Caki2 (cell line): ENCODE measurements at places on chromosomes 12 and 14.

GRCh38 chr14:43914041-43914693 lies 592.9 kb downstream of the FSCB start:
- no peak for DNase-seq

DNA sequence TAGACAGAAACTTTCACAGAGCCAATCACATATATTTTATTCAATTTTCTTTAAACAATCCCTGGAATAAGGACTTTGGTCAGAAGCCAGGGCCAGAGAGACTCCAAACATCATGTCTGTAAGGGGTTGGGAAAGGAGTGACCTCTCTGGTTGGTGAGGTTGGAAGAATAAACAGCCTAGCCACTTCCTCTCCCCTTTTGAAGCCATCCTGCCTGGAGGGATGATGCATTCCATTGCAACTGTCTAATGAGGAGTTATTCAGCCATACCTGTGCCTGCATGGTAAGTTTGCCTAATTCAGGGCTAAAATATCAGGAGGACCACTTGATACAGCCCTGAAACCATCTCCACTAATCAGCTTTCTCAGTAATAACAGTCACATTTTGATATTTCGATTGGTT lies 299.8 kb downstream of the KCNH5 start:
- no peak for DNase-seq

DNA sequence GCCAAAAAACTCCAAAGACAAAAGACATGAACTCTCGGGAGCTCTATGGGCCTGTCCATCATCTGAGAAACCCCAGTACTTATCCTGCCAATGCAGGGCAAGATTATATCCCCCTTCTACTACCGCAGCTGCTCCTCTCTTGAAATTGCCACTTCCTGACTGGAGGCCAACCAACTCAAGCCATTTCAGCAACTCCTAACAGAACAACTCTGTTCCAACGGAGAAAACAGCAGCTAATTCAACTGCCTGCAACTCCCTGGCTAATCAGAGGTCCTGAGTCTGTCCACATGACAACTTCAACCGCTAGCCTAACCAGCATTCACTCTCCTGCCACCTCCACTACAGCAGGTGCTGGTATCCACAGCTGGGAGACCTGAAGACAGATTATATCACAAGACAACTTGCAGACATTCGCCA lies 24.1 kb downstream of the CEP83 start:
- no peak for DNase-seq

DNA sequence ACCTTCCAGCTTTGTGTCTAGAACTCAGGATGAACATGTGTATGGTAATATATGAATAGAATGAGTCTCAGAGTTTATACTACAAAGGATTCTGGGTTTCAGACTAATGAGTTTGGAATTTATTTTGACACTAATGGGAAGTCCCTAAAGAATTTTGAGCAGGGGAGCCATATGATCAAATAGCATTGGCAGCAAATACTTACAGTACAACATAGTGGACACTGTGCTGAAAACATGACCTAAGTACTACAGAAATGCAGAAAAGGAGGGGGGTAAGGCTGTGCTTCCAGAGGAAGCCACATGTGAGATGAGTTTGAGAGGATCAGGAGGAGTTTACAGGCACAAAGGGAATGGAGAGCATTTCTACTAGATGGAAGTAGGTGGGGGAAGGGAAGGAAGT lies 225.8 kb downstream of the C12orf42 start:
- DNase-seq: no peak

DNA sequence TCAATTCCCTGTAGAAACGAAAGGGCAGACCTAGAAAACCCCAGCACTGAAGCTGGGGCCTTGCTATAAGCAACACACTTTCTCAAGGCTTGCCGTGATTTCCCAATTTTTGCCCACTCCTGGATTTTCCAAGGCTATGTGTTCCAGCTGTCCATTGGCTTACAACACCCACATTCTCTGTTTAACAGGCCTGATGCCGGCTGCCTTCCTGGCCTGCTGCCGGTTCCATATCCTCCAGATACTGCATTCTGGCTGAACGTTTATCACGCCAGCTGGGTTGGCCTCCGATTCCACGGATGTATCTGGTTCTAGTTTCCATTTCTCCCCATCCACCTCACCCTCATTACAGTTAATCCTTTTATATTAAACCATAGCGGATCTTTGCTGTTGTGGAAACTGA lies 2.0 kb upstream of the PCNX1 start:
- no peak for DNase-seq

DNA sequence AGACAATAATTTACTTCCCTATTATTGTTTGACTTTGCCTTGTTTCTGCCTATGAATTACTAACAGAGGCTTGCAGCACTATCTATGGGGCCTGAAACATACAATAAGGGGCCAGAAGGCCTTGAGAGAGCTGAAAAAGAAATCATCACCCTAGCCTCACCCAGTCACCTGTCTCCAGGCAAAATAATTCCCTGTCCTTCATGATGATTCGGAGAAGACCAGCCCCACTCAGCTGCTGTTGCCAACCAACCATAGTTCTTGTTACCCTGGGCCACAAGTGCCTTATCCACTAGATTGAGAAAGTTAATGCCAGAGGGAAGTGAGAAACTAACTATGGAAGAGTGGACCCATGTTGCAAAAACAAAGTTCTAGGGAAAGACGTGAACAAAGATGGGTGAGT lies 97.1 kb downstream of the ARF6 start:
- DNase-seq: peak; percentile 24

GRCh38 chr12:62772416-62772955 lies 162.5 kb downstream of the PPM1H start:
- DNase-seq: no peak

GRCh38 chr14:65134651-65135579 lies 32.6 kb upstream of the MAX start:
- DNase-seq: no peak

- peak; percentile 22 for DNase-seq
These were observed 184.6 kb downstream of the SLC6A15 start for GRCh38 chr12:84727961-84728360.

- no peak for DNase-seq
These were observed 36.5 kb downstream of the SSH1 start for GRCh38 chr12:108820707-108821406.

- no peak for DNase-seq
These were observed 111.3 kb downstream of the DAAM1 start for GRCh38 chr14:59299731-59300130.

DNA sequence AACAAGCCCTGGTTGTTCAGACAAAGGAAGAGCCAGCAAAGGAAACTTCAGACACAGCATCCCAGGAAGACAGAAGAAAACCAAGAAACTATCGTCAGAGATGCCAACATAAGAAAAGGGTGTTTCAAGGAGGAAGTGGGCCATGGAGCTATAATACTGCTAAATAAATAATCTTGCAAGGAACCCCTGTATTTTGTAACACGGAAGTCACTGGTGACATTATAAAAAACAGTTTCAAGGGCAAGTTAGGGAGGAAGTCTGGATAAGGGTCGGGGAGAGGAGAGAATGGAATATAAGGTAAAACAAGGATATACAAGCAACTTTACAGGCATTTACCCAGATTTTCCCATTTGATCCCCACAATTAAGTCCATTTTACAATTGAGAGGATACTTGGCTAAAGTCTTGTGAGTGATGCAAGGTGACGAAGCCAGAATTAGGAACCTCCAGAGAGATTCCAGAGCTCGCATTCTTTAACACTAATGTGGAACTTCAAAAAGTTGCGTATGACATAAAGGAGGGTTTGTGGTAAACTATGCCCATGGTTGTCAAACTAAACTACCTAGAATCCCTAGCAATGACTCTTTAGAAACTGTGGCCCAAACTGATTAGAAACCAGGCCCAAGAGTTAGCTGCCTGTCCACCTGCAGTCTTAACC lies 46.4 kb downstream of the PPM1H start:
- DNase-seq: no peak

DNA sequence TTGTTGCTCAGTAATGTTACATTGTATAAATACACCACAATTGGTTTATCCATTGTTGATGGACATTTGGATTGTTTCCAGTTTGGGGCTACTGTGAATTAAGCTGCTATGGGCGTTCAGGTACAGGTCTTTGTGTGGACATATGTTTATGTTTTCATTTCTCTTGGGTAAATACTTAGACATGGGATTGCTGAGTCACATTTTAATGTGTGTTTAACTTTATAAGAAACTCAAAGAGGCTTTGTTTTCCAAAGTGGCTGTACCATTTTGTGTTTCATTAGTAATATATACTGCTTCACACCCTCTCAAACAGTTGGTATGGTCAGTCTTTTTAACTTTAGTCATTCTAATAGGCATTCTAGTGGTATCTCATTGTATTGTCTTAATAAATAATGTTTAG lies 225.0 kb downstream of the SPTSSA start:
- peak; percentile 54 for DNase-seq

DNA sequence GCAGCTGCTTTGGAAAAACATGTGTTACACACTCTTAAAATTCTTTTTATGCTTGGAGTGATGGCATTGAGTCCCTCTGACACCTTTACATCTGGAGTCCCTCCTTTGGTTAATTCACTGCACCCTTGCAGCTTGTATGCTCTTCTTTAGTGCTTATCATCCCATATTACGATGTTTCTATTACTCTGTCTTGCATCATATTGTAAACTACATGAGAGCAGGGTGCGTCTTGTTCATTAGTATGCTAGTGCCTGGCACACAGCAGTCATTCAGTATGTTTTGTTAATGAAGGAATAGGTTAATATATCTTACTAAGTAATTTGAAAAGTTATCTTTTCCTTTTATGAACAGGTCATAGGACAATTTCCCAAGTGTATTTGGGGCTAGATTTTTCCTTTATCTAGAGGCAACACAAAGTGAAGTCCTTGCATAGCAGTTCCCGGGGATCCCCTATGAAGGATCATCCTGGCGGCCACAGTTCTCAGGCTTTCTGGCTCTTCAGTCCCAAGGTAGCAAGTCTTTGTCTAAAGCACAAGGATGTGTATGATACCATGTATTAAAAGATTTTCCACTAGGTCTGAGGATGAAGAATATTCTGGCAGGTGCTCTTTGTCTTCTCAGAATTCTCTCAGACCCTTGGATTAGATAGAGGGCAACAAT lies 363.8 kb downstream of the FUT8 start:
- no peak for DNase-seq

DNA sequence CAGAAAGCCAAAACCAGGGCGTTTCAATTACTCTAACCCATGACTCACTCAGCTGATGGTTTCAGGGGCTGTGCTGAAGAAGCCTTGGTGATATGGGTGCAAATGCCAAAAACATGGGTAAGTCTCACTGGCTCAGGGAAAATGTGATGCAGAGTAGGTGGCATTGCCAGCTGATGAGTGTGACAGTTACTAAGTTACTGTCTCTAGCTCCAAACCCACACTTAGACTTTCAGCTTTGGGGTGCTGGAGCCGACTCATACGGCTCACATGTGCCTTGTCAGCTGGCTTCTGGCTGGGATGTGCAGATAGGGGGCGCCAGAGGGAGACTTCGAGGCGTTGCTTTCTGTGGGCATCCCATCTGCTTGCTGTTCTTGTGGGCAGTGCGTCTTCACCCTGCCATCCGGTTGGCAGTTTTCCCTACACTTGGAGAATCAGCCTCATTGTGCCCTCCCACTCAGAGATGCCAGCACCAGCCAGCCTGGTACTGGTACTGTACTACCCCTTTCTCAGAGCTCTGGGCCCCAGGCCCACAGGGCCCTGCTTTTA lies 11.1 kb upstream of the KRT7 start:
- peak; percentile 88 for DNase-seq

- no peak for DNase-seq
These were observed 74.9 kb downstream of the CRADD start for GRCh38 chr12:93751864-93752610.

DNA sequence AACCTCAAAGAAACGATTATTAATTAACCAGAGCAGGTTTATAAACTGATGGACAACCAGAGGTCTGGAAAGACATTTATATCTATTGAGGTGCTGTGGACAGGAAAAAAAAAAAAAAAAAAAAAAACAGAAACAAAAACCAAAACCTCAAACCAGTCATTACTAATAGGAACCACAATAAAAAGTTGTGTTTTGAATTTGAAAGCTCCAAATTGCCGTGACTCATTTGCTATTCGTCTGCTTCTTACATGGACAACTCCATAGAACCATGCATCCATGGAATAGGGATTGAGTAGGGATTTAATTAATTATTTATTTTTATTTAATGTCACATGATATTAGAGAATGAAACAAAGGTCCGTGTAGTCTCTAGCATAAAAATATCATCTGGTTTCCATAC lies 134.1 kb upstream of the SSTR1 start:
- DNase-seq: peak; percentile 55
